ENCODE measurements at places on chromosomes 16 and 17.
A peak's percentile ranks its signal among the peaks of the same experiment; 100 is the strongest.

GRCh38 chr17:52071712-52072111 is 86.8 kb downstream of the CA10 start:
- ATAC-seq = no peak

- peak; percentile 71 for ATAC-seq
These were observed 1.9 kb upstream of the CORO6 start for GRCh38 chr17:29624586-29624985.

DNA sequence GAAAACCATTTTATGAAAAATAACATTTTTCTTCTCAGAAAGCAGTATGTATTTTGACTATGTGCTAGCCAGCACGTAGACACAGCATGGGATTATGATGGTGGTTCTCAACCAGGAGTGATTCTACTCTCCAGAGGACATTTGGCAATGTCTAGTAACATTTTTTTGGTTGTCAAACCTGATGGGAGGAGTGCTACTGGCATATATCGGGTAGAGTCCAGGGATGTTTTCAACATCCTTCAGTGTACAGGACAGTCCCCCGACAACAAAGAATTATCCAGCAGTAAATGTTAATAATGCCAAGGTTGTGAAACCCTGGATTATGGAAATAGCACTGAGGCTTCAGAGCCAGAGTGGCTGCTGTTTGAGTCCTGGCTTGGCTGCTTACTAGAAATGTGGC is 27.7 kb downstream of the AP2B1 start:
- ATAC-seq = no peak

DNA sequence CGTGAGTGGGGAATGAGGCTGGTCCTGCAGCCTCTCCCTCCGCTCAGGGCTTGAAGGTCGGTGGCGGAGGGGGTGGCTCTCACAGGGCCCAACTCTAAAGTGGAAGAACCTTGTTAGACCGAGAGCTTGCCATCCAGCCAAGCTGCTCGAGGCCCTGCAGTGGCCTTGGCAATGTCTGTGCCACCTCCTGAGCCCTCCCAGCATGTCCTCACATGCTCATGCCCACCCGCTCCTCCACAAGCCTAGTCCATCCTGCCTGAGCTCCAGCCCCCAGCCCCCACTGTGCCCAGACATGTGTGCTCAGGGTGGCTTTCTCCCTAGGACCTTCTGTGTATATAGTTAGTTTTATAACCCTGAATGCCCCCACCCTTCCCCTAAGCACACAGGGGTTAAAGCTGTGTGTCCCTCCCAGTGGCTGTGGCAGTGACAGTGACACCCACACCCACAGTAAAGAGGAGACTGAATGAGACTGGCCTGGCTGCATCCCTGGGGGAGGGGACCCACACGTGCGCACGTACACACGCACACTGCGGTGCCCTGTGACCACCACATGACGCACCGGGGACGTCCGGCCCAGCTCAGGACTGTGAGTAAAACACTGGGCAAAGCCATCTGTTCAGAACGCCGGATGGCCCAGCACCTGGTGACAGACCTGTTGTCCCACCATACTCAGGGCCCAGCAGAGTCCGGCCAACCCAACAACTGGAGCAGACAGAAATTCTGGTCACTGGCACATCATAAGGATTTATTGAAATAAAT is 15.6 kb downstream of the PDK2 start:
- ATAC-seq = no peak

- ATAC-seq = no peak
These were observed 197.1 kb downstream of the HS3ST4 start for GRCh38 chr16:25888868-25889267.

- ATAC-seq = no peak
These were observed 55.7 kb upstream of the GPR139 start for GRCh38 chr16:20129375-20129774.

GRCh38 chr17:21278450-21279197 is 5.9 kb upstream of the MAP2K3 start:
- peak; percentile 25 for ATAC-seq

DNA sequence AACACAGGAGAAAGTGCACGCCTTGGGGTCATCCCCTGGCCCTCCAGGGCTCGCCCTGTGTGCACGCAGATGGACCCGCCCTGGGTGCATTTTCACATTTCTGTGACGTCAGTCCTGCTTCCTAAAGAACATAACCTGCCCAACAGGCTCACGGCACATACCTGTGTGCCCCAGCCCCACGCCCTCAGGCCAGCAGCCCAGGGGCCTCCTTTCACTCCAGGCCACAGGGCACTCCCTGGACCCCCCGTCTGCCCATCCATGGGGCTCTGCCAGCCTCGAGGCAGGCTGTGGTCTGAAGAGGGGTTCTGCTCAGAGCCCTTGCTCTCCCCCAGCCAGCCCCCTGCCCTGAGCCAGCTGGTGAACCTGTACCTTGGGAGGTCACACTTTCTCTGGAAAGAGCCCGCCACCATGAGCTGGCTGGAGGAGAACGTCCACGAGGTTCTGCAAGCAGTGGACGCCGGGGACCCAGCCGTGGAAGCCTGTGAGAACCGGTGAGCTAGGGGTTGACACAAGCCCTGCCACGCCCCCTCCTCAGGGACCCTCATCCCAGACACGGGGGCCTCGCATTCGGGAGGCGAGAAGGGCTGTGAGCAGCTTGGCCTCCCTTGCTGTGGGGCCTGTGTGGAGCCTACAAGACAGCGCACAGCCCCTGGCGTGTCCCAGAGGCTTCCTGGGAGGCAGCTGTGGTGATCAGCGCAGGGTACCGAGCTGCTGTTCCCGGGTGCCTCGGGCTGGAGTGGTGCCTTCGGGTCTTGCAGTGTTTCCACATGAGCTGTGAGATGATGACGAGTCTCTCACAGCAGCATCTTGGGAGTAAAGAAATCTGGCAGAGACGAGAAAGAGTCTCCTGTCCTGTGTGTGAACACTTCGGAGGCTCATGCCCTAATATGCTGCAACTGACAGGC is 13.8 kb upstream of the MC1R start:
- ATAC-seq = no peak

- peak; percentile 51 for ATAC-seq
These were observed 1.3 kb upstream of the TMEM92 start for GRCh38 chr17:50272711-50273653.

DNA sequence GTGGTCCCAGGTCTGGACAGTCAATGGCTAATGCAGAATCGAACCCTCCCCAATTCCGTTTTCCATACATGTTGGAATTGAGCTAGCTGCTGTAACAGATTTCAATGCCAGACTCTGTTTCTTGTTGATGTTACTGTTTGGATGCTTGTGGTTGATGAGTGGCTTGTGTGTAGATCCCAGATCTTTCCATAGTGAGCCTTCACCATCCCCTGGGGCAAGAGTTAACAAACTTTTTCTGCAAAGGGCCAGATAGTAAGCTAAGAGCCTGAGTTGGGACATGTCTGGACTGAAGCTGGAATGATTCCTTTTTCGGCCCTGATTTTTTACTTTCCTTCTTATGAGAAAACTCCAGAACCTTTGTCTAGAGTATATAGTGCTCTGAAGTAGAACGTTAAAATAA is 296.3 kb downstream of the CPPED1 start:
- ATAC-seq = no peak

GRCh38 chr16:84367297-84367680 is 1.0 kb upstream of the ATP2C2 start:
- ATAC-seq = no peak

DNA sequence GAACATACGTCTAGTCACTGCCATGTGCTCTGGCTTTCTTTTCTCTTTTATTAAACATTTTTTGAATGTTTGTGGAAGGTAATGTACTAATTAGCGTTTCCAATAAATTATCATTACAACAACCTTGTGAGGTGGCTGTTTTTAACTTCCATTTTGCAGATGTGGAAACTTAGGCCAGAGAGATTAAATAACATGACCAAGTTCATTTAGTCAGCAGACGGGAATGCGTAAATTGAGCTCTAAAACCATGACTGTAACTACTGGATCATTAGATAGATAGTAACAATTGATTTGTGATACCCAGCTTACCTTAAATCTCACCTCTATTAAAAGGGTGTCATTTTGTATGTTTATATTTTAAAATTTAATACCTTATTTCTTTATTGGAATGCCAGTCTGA is 49.4 kb downstream of the RABEP1 start:
- no peak for ATAC-seq

DNA sequence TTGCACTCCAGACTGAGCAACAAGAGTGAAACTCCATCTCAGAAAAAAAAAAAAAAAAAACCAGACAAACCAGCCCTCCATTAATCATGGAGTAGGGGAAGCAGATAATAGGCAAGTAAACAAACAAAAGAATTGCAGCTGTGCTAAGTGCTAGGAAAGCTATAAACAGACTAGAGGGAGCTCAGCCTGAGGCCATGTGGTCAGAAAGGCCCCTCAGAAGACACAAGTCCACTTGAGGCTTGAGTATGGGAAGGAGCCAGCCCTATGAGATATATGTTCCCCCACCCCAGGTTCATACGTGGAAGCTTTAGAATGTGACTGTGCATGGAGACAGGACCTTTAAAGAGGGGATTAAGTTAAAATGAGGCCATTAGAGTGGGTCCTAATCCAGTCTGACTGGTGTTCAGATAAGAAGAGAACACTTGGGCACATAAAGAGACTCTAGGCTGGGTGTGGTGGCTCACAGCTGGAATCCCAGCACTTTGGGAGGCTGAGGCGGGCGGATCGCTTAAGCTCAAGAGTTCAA is 132.6 kb upstream of the NOL11 start:
- no peak for ATAC-seq

DNA sequence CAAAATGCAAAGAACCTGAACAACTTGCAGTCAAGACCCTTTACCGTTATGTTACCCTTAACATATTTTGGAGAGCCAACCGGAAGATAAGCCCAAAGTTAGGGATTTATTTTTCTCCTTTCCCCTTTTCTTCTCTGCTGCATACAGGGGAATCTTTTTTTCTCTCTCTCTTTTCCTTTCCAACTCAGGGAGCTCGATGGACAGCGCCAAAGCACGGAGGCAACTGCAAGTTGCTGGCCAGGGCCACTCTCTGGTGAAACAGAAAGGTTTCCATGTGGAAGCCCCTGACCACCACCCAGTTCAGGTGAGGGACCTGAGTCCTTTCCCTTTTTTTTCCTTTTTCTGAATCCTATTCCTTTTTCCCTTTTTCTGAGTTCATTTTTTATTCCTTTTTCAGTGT is 98.8 kb upstream of the COX10 start:
- no peak for ATAC-seq

DNA sequence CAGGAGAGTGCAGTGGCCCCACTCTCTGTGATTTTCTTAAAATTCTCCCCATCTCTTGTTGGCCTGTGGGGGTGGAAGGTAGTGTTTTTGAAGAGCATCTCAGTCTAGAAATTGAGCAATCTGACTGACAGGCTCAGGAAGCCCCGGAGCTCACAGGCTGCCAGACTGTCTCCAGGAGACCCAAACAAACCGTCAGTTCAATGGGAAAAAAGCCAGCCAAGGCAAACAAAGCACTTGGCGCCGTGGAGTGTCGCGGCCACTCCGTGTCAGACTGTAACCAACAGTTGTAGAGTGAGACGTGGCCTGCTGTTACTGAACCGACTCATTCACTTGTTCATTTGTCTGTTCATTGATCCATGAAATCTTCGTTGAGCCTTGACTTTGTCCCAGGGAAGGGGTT is 33.7 kb downstream of the RGS9 start:
- no peak for ATAC-seq

DNA sequence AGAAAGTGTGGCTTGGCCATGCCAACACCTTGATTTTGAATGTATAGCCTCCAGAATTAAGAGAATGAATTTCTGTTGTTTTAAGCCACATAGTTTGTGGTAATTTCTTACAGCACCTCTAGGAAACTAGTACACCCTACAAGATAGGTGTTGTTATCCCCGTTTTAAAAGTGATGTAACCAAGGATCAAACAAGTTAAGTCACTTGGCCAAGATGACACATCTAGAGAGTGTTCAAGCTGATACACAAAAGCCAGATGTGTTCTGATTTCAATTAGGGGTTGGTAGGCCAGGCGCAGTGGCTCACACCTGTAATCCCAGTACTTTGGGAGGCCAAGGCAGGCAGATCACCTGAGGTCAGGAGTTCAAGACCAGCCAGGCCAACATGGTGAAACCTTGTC is 396.5 kb upstream of the SOX9 start:
- ATAC-seq = no peak

- no peak for ATAC-seq
These were observed 158.6 kb upstream of the MYOCD start for GRCh38 chr17:12507026-12507595.

- no peak for ATAC-seq
These were observed 22.1 kb upstream of the KDM8 start for GRCh38 chr16:27181019-27181790.

DNA sequence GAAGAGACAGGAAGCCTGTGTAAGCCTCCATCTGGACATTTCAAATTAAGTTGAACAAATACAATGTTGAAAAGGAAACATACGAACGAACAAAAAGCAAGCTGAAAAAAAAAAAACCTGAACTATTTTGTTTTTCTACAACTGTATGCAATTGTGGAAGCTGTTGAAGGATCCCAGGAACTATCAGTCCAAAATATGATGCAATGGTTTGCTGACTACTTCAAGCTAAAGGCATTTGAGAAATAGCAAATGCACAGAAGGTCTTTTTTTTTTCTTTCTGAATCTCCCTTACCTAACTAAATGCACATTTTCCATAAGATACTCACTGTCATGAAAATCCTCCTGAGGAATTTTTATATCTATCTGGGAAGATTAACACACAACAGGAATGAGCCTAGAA is 40.2 kb downstream of the MAF start:
- ATAC-seq = no peak

GRCh38 chr16:72963533-72964315 is 84.2 kb downstream of the ZFHX3 start:
- ATAC-seq = no peak

DNA sequence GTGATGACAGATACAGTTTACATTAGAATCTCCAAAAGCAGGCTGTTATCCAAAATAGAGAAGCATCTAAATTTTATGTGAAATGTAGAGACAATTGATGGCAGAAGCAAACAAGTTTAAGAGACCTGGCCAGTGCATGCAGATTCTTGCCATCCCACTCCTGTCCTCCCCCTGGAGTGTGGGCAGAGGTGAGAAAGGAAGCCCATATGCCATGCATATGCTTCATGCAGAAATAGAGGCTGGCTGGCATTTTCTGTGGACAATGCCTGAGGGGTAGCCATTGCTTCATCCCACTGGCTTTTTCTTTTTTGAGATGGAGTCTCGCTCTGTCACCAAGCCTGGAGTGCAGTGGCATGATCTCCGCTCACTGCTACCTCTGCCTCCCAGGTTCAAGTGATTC is 382.1 kb downstream of the RBFOX1 start:
- no peak for ATAC-seq

- peak; percentile 31 for ATAC-seq
These were observed 54.8 kb downstream of the PLXDC1 start for GRCh38 chr17:39096508-39097149.

- no peak for ATAC-seq
These were observed 417.1 kb upstream of the CDH11 start for GRCh38 chr16:65538976-65539375.

GRCh38 chr17:66426397-66427033 is 124.1 kb downstream of the PRKCA start:
- ATAC-seq = peak; percentile 86
